ENCODE measurements at places on chromosomes 5 and 9.

DNA sequence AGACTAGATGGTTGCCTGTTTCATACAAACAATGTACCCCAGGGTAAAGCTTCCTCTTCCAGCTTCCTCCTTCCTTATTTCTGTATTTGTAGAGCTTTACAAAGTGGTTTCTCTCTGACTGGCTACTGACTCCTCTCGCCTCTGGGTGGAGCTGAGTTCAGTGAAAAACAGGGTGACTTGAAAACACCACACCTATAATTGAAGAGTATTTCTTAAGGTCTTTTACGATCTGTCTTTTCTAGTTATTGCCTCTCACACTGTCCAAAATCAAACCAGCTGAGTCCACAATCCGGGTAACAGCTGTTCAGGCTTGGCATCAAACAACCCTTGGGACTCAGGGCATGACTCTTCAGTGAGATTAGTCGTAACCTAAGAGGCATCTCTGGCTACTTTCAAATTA, 200.4 kb downstream of the ARRDC3 start:
- DNase-seq: no peak

DNA sequence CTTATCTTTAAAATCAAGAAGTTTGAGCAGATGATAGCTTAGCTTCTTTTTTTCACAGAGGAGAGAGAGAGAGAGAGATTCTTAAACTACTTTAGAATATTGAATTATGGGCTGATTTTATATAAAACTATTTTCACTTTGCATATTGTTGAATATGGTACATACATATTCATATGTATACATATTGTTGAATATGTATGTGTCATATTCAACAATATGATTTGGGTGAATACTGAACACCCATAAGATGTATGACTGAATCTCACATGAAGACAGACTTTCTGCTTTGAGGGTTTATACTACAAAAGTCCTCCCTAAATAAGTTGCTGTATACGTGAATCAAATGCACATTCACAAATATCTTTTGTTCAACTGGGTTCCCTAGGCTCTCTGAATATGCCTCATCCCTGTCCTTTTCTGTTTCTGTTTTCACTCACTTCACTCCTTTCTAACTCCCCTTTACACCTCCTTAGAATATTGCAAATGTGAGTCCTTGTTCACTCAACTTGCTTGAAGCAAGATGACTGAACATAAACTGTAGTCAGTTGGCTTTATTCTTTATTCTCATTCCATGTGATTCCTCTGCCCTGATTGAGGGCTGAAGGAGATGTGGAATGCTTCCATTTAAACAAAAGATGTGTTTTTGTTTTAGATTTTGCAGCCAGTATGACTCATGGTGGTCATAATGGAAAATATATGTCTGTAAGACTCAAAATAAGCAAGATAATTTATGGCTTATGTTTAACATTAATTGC, 225.4 kb upstream of the DAB2 start:
- DNase-seq: no peak

DNA sequence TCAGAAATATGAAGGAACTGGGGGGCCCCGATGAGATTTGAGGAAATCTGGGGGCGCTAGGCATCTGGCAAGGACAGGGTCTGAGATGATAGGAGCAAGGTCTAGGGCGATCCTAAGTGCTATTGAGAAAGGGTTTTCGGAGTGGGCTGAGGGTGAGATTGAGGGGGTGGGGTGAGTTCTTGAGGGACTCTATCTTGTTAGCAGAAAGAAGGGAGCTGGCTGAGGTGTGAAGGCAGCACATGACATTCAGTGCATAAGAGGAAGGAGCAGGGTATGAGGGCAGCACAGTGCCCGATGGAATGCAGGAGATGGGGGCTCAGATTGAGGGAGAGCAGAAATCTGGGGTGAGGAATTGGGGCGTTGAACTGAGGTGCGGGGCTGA, 640 bp downstream of the TRIM32 start:
- no peak for DNase-seq

DNA sequence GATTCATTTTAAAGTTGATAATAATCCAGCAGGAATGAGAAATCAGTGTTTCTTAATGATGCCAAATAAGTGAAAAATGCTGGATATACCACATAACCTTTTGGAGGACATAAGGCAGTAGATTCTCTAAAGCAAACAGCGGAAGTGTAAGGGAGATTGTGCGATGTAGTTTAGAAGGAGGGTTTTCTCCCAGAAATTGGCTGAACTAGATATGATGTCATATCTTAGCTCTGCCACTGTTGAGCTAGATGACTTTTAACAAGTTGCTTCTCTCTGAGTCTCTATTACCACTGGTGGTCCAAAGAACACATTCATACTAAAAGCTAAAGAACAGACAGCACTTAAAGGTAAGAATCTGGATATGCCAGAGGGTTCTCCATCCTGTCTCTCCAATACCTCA, 107.0 kb downstream of the NR6A1 start:
- no peak for DNase-seq

DNA sequence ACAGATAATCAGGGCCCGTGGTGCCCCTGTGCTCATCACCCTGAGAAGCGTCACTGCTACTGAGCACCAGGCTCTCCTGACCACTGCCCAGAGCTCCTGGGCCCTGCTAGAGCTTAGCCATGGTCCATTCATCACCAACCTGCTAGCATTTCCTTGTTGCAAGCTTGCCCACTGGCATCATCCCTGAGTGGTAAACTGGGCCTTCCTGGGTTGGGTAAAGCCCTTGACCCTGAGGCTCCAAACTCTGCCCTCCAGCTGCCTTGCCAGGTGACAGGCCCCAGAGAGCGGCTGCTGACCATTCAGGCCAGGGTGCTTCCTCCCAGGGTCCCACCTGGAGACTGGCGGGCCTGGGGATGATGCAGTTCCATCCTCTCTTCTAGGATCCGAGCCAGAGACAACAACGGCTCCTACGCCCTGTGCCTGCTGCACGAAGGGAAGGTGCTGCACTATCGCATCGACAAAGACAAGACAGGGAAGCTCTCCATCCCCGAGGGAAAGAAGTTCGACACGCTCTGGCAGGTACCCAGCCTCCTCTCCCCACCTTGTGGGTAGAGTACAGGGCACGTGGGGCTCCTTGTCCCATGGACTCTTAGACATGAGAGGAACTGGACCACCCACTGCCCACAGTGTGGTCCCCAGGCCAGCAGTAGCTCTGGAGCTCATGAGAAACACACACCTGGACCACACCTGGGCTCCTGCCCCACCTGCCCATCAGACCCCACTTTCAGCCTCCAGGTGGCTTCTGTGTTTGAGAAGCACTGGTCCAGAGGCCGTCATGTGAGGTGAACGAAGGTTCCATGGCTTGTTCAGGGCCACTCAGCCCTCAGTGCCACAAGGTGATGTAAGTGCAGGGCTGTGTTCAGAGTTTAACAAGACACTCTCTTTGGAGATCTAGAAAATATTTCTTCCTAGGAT, 60.5 kb downstream of the SYK start:
- DNase-seq: no peak

- DNase-seq: peak; percentile 11
These were observed 13.0 kb downstream of the APBA1 start for GRCh38 chr9:69658987-69659675.

DNA sequence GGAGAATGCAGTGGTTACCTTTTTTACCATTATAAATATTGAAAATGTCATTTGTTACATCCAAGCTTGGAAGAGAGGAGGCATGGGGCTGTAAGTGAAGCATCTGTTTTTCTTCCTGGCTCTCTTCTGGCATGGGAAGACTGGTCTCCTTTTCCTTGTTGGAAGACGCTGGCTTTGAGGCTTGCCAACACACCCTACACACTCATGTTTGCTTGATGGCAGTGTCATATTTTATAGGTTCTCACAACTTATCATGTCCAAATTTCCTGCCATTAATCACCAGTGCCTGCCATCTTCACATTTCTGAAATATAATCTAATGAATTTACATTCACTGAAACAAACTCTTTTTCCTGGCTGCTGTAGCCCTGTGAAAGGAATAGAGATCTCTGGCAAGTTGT, 252.9 kb downstream of the MAN2A1 start:
- DNase-seq: no peak

DNA sequence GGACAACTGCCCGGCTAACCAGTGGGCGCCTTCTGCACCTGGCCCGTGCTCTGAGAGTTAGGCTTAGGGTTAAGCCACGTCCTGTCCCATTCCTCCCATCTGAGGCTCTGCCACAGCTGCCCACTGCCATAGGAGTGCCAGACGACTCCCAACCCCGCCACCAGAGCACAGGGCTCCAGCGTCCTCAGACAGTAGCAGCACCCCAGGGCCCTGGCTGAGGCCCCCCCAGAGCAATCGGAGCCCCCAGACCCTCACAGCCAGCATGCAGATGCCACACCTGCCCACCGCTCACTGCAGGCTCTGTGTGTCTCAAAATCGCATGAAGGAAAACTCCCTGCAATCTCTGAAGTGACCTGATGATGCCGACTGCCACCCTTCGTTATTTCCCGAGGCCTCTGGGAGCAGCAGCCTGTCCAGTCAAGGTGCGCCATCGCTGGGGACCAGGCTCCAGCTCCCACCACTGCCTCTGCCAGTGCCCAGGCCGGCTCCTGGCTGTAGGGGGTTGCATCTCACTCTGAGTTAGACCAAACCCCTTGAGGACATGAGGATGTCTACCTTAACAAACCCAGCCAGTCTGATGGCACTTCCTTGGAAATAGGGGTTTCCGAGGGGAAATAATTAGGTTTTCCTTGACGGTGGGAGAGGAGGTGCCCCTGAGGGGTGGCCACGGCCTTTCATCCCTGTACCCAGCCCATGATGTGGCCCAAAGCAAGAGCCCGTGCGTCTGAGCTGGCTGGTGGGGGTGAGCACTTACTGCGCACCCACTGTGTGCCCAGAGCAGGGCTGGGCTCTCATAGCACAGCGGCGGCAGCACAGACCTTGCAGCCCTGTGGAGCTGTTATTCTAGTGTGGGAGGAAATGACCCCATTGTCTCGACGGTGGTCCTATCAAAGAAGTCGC, 58.0 kb upstream of the RNF130 start:
- no peak for DNase-seq

- DNase-seq: no peak
These were observed 133.2 kb downstream of the EDIL3 start for GRCh38 chr5:84251503-84251902.

DNA sequence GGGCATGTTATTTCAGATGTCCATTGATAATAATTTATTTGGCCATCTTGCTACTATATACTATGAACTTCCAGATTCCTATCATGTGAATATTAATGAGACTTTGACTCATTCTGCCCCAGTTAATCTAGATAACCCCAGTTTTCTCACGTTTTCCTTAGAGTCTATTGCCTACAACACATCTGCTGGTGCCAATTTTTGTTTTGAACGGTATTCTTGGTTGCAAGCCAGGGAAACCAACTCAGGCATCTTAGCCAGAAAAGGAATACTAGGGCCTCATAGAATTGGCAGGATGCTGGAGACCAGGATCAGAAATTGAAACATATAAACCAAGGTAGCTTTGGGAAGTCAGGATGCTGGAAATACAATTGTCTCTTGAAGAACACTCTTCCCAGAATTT, 28.0 kb upstream of the NPR3 start:
- no peak for DNase-seq

GRCh38 chr5:150190987-150191386, 1.1 kb downstream of the SLC6A7 start:
- no peak for DNase-seq

- DNase-seq: no peak
These were observed 29.8 kb downstream of the TCF7 start for GRCh38 chr5:134143944-134144941.

DNA sequence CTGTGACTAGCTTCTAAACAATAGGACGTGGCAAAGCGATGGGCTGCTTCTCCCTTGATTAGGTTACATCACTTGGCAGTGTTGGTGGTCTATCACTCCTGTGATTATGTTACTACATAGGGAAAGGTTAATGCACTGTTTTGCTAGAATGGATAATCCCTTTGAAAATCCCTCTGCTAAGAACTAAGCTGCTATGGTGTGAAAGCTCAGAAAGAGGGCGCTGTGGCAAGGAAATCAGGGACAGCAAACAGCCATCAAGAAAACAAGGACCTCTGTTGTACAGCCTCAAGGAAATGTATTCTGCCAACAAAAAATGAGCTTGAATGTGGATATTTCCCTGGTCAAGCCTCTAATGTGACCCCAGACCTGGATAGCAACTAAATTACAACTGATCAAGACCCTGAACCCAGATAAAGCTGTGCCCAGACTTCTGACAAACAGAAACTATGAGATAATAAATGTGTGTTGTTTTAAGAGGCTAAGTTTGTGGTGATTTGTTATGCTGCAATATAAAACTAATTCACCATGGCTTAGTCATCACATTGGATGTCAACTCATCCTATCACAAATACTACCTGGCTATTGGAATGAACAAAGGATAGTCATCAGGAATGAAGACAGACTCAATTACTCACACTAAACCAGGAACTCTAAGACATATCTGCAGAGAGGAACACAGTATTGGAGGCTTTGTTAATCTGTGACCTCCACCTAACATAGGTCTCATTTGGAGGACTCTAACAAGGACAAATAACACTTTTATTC, 1215.9 kb downstream of the EFNA5 start:
- DNase-seq: no peak

DNA sequence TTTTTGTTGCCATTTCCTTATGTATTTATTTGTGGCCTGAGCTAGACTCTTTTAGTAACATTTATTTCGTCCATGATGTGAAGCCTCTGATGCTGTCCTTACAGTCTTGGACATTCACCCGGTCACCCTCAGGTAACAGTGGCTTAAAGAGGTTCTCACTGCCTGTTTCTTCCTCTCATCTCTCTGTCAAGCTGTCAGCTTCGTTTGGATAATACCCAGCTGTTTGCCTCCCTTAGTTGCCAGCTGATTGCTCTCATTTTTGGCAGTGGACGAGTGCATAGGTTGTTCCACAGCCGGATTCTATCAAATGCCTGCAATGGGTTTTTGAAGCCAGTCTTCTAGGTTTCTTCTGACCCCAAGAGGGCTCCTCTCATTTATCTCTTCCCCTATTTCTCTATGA, 427.7 kb downstream of the MED10 start:
- no peak for DNase-seq

GRCh38 chr9:30201024-30201423, 2183.4 kb upstream of the ACO1 start:
- no peak for DNase-seq

DNA sequence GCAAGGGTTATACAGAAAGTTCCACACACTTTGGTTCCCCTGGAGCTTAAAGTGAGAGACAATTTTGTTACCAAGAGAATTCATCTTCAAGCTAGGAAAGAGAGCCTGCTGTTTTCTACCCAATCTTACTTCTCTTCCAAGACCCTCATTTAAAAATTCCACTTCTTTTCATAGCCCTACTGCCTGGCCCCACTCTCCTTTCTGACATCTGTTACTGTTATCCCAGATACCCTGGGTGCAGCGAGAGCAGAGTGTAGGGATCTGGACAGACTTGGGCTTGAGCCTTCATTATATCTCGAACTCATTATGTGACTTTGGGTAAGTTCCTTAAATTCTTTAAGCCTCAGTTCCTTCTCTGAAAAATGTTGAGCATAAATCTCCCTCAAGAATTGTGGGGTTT, 263.1 kb downstream of the ASTN2 start:
- DNase-seq: no peak

All from NCI-H2227 treated with DMSO at 0.1 percent for 48 hours (cell line).